ENCODE measurements at places on chromosomes 2 and 18.

GRCh38 chr2:196565106-196565765 lies 74.3 kb upstream of the CCDC150 start:
- no peak for DNase-seq

DNA sequence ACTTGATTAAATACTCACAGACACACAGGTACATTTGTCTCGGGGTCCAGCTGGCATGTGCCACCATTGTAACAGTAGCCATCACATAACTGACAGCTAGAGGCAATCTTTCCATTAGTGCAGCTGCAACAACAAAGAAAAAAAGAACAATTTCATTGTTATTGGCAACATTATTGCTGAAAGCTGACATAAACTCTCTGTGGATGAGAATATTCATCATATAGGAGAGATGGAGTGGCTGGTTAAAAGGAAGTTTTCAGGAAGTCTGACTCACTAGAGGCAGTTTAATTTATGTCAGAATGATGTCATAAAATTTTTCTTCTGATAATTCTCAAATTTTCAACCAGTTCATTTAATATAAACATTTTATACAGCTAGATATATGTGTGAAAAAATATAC lies 1490.0 kb upstream of the NXPH2 start:
- peak; percentile 7 for DNase-seq

DNA sequence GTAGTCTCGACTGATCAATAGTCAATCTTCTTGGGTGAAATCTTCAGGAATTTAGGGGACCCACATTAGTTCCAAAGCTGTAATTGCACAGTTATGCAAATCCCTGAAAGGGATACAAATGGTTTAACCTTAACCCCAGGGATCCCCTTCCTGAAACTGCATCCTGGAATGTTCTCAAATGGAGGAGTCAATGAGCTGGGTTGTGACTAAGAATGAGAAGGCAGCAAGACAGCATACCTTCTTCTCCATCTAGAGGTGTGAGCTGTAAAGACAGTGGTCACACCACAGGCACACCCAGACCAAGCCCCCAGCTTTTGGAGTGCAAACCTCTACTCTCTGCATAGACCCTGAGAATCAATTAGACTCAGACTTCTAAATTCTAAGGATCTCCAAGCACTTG lies 164.7 kb upstream of the MEIS1 start:
- DNase-seq: no peak

- DNase-seq: no peak
Measured at GRCh38 chr2:71662665-71663394, 209.5 kb downstream of the DYSF start.

DNA sequence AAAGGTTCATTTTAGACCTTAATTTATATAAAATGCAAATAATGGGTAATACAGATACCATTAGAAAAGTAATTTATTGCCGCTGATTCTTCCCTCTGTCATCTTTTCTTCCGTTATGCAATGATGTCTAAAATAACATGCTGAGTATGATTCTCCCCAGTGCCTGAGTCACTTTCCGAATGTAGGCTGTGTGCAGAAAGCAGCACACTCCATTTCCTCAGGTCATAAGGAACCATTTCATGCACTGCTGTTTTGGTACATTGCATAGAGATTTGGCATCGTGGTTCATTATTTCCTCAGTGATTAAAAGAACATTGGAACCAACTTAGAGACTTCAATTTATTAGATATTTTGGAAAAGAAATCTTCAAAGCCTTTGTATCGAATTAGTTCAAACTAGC lies 173.5 kb downstream of the CDH2 start:
- DNase-seq: no peak

DNA sequence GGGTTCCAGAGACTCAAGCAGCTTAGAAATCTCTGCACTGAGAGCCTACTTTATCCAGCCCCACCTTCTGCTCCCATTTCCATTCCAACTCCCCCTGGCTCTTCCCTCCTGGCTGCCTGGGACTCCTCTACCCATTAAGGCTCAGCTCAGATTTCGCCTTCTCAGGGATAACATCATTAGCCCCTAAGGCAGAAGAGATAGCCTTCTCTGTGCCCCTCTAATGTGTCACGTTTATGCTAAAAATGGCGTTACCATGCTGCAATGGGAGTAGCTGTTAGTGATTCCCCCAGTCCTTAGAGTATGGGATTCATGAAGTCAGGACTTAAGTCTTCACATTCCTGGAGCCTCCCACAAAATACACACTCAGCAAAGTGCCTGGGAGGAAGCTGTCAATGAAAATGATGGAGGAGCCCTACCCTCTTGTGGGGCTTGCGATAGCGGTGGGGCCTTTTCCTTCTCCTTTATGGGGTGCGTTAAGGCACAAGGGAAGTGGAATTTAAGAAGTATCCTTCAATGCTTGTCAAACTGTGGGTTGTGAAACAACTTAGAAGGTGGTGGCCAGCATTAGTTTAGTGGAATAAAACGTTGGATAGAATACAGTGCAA lies 144.7 kb upstream of the COPS8 start:
- no peak for DNase-seq

- peak; percentile 65 for DNase-seq
Measured at GRCh38 chr2:714005-714741, 37.0 kb upstream of the TMEM18 start.

GRCh38 chr2:795531-796041 lies 118.4 kb upstream of the TMEM18 start:
- no peak for DNase-seq

All from pons (tissue), 1 donor.